ENCODE measurements at places on chromosomes 16 and 17. TPM values are rescaled to one million over a fixed set of nuclear protein-coding genes. Genes with fewer than 3 reads are reported as not detected.

GRCh38 chr16:66300501-66300900, 66.0 kb upstream of the CDH5 start:
- H3K4me1 ChIP-seq = no peaks in the 10 kb centered on the region
- no peak overlapping the region for H3K27ac ChIP-seq
- H3K27me3 ChIP-seq = no peaks in the 10 kb centered on the region
- no peak for DNase-seq
- H3K36me3 ChIP-seq = no peaks in the 10 kb centered on the region

GRCh38 chr17:80026359-80027042, 9.2 kb downstream of the TBC1D16 start:
- no peaks in the 10 kb centered on the region for H3K36me3 ChIP-seq
- no peaks in the 10 kb centered on the region for H3K4me1 ChIP-seq
- no peak for DNase-seq
- no peak overlapping the region for H3K27ac ChIP-seq

Gene IGFBP4
- total RNA-seq = 1.9 TPM

DNA sequence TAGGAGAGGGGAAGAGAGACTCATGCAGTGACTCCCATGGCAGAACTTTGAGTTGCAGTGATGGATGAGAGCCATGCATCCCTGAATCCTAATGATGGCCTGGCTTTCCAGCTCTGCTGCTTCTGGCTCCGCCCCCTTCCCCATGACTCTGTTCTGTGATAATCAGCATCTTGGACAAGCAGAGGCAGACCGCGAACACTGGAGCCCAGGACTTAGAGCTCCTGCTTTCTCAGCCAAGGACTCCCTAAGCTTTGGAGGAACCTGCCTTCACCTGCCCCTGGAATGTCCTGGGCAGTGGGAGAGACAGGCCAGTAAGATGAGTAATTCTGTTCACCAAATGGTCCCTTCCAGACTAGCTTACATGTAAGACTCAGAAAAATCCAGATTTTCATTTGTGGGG, 12.5 kb downstream of the CCDC92B start:
- no peak overlapping the region for H3K4me3 ChIP-seq
- DNase-seq = no peak
- H3K4me1 ChIP-seq = no peaks in the 10 kb centered on the region
- no peaks in the 10 kb centered on the region for H3K36me3 ChIP-seq
- H3K27ac ChIP-seq = no peak overlapping the region

- H3K27me3 ChIP-seq = no peaks in the 10 kb centered on the region
- DNase-seq = peak; percentile 86
- peak overlapping the region; percentile 81 for H3K27ac ChIP-seq
- H3K4me1 ChIP-seq = peaks cover 39% of the 10 kb centered on the region
- no peaks in the 10 kb centered on the region for H3K36me3 ChIP-seq
Measured at GRCh38 chr17:38728290-38728831, 1.8 kb upstream of the CISD3 start.

- no peaks in the 10 kb centered on the region for H3K4me1 ChIP-seq
- H3K27ac ChIP-seq = no peak overlapping the region
- H3K4me3 ChIP-seq = no peak overlapping the region
- no peak for DNase-seq
- H3K27me3 ChIP-seq = no peaks in the 10 kb centered on the region
- H3K36me3 ChIP-seq = no peaks in the 10 kb centered on the region
Measured at GRCh38 chr17:52790359-52790955, 631.9 kb upstream of the CA10 start.

Gene ABI3
- total RNA-seq = 57.8 TPM

Gene C16orf92
- total RNA-seq = not detected

- no peak overlapping the region for H3K27ac ChIP-seq
- H3K36me3 ChIP-seq = no peaks in the 10 kb centered on the region
- H3K27me3 ChIP-seq = no peaks in the 10 kb centered on the region
- no peak overlapping the region for H3K4me3 ChIP-seq
- no peaks in the 10 kb centered on the region for H3K4me1 ChIP-seq
Measured at GRCh38 chr16:66129196-66129595, 237.3 kb upstream of the CDH5 start.

- no peak overlapping the region for H3K27ac ChIP-seq
- H3K4me1 ChIP-seq = peaks cover 12% of the 10 kb centered on the region
- H3K27me3 ChIP-seq = no peaks in the 10 kb centered on the region
- DNase-seq = no peak
- H3K36me3 ChIP-seq = peaks cover 4% of the 10 kb centered on the region
Measured at GRCh38 chr17:18324140-18325050, 9.3 kb downstream of the SMCR8 start.

DNA sequence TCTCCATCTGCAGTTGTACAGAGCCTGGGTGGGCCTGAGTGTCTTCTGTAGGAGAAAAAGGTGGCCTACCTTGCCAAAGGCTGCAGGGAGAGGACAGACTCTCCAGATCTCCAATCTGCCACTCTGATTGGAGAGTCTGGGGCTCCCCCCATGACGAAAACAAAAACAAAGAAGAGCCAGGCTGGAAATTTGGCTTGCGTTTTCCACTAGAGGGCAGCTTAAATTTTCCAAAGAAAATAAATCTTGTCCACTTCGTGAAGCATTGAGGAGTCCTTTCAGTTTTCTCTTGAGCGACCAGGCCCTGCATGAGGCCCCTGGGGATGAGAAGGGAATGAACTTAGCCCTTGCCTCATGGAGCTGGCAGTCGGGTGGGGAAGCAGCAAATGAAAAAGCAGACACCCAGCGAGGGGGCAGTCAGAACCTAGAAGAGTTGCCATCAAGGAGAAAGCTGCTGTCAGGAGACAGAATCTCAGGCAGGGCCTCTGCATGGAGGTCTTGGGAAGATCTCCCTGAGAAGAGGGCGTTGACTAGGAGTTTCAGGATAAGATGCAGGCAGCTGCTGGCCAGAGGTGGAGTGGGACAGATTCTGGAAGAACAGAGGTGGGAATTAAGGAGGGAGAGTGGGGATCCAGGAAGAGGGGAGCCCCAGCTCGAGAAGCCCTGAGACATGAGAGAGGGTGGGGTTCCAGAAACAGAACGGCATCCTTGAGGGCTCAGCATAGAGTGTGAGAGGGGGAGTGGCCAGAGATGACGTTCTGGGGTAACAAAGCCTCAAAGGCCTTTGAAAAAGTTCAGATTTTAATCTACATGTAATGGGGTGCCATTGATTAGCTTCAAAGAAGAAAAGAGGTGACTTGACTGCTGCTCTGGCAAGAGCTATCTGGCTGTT, 8.4 kb upstream of the SHCBP1 start:
- no peaks in the 10 kb centered on the region for H3K27me3 ChIP-seq
- H3K4me1 ChIP-seq = no peaks in the 10 kb centered on the region
- H3K27ac ChIP-seq = no peak overlapping the region
- no peaks in the 10 kb centered on the region for H3K36me3 ChIP-seq
- H3K4me3 ChIP-seq = no peak overlapping the region

GRCh38 chr17:9021992-9022572, 772 bp downstream of the NTN1 start:
- no peak for DNase-seq
- H3K27me3 ChIP-seq = peaks cover 15% of the 10 kb centered on the region

GRCh38 chr17:63289931-63290330, 156.2 kb downstream of the CYB561 start:
- no peaks in the 10 kb centered on the region for H3K27me3 ChIP-seq
- no peak overlapping the region for H3K27ac ChIP-seq
- no peaks in the 10 kb centered on the region for H3K36me3 ChIP-seq

DNA sequence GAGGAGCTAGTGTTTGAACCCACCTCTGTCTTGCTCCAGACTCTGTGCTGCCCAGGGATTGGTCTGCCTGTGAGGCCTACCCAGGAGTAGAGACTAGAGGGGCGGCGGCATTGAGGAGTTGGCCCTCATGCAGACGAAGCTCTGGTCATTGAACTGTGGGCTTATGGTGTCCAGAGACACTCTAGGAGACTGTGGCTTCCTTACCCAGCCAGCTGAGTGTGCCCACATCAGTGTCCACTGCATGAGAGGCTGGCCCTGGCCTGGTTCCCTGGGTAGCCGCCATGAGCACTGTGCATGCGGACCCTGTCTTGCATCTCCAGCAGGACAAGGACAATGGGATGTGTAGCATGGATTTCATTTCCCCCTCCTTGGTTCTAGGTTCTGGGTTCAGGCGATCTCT, 14.0 kb downstream of the SGSM2 start:
- peaks cover 3% of the 10 kb centered on the region for H3K36me3 ChIP-seq
- no peaks in the 10 kb centered on the region for H3K27me3 ChIP-seq
- DNase-seq = no peak
- peaks cover 15% of the 10 kb centered on the region for H3K4me1 ChIP-seq

GRCh38 chr17:41797377-41797776, 10.9 kb upstream of the JUP start:
- DNase-seq = no peak
- H3K27ac ChIP-seq = no peak overlapping the region
- H3K4me1 ChIP-seq = peaks cover 3% of the 10 kb centered on the region
- no peaks in the 10 kb centered on the region for H3K27me3 ChIP-seq
- H3K36me3 ChIP-seq = no peaks in the 10 kb centered on the region

- no peaks in the 10 kb centered on the region for H3K36me3 ChIP-seq
- no peak overlapping the region for H3K4me3 ChIP-seq
- no peaks in the 10 kb centered on the region for H3K4me1 ChIP-seq
- H3K27me3 ChIP-seq = no peaks in the 10 kb centered on the region
- no peak overlapping the region for H3K27ac ChIP-seq
Measured at GRCh38 chr16:57343221-57343620, 15.4 kb upstream of the CCL22 start.

DNA sequence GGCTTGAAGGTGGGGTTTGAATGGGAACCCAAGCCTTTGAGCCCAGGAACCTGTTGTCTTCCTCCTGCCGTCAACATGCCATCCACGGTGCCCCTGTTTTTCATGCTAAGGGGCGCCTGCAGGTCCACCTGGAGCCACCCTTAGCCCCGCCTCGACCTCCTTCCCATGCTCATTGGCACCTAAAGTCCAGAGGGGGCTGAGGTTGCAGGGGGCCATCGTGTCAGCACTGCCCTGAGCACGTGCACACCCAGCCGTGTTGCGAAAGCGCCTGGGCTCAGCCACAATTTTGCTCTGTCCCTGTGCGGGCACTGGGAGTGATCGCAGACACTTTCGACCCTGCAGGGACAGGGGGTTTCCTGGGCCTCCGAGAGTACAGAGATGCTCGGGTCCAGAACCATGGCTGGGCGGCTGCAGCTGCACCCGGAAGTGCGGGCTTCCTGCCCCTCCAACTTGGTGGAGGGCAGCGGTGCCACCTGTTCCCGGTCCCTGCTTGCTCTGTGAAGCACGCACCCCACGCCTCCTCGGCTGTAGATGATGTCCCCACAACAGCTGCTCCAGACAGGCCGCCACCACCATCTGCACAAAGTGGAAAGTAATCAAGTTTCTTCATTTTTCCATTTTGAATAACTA, 454.7 kb downstream of the CDH8 start:
- H3K4me1 ChIP-seq = no peaks in the 10 kb centered on the region
- no peak overlapping the region for H3K4me3 ChIP-seq
- no peak for DNase-seq
- no peak overlapping the region for H3K27ac ChIP-seq

- no peaks in the 10 kb centered on the region for H3K27me3 ChIP-seq
- H3K4me3 ChIP-seq = no peak within 1 kb of the TSS
- no peaks in the 10 kb centered on the region for H3K4me1 ChIP-seq
- H3K36me3 ChIP-seq = no peaks in the 10 kb centered on the region
- no peak for DNase-seq
Measured at GRCh38 chr17:74567397-74567796, at the start of gene CD300H. Gene CD300H (minus strand): TSS chr17:74567509.

DNA sequence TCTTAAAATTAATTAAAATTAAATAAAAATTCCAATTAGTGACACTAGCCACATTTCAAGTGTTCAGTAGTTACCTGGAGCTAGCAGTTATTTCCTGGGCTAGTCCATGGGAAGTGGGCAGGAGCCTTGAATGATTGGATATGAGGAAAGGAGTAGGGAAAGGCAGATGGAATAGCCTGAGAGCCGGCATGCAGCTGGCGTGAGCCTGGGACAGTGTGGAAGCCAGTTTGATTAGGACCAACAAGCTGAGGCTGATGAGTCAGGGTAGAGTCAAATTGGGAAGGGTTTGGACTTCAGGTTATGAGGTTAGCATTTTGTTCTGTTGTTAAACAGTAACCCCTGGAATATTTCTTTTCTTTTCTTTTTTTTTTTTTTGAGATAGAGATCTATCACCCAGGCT, 15.3 kb upstream of the GNA13 start:
- no peaks in the 10 kb centered on the region for H3K27me3 ChIP-seq
- H3K36me3 ChIP-seq = no peaks in the 10 kb centered on the region
- H3K27ac ChIP-seq = no peak overlapping the region
- H3K4me3 ChIP-seq = no peak overlapping the region
- H3K4me1 ChIP-seq = no peaks in the 10 kb centered on the region
- DNase-seq = no peak

- no peaks in the 10 kb centered on the region for H3K4me1 ChIP-seq
- no peak overlapping the region for H3K27ac ChIP-seq
- no peaks in the 10 kb centered on the region for H3K36me3 ChIP-seq
- H3K4me3 ChIP-seq = no peak overlapping the region
- H3K27me3 ChIP-seq = no peaks in the 10 kb centered on the region
Measured at GRCh38 chr17:43416998-43417890, 18.5 kb downstream of the ARL4D start.

- H3K27me3 ChIP-seq = no peaks in the 10 kb centered on the region
- no peak for DNase-seq
- no peak overlapping the region for H3K4me3 ChIP-seq
Measured at GRCh38 chr16:66653581-66654350, 42.8 kb downstream of the CMTM4 start.

DNA sequence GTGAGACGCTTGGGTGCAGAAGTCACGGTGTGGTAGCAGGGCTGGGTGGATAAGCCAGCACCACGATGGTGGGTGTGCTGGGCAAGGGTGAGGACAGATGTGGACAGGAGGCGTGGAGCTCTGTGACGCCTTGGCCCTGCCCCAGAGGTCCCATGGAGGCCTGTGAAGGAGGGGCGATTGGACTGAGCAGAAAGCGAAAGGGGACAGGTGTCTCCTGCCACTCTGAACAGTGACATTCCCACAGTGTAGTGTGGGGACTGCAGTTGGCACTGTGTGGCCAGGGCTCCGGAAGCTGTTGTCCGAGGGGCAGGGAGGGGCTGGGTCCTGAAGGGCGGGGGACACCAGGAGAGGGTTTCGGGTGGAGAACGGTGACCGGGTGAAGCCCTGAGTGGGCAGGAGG, 7.3 kb downstream of the TBC1D24 start:
- peaks cover 10% of the 10 kb centered on the region for H3K4me1 ChIP-seq
- no peak for DNase-seq
- no peaks in the 10 kb centered on the region for H3K36me3 ChIP-seq
- no peak overlapping the region for H3K4me3 ChIP-seq
- H3K27me3 ChIP-seq = no peaks in the 10 kb centered on the region

Gene ZNF469
- total RNA-seq = 1.1 TPM

GRCh38 chr16:12587646-12588277, 215.9 kb downstream of the CPPED1 start:
- no peak overlapping the region for H3K4me3 ChIP-seq
- H3K27ac ChIP-seq = no peak overlapping the region
- H3K36me3 ChIP-seq = no peaks in the 10 kb centered on the region
- H3K4me1 ChIP-seq = no peaks in the 10 kb centered on the region

- H3K4me1 ChIP-seq = peaks cover 6% of the 10 kb centered on the region
- no peak for DNase-seq
- no peak overlapping the region for H3K27ac ChIP-seq
- H3K27me3 ChIP-seq = no peaks in the 10 kb centered on the region
Measured at GRCh38 chr16:967077-967541, 3.7 kb downstream of the LMF1 start.

DNA sequence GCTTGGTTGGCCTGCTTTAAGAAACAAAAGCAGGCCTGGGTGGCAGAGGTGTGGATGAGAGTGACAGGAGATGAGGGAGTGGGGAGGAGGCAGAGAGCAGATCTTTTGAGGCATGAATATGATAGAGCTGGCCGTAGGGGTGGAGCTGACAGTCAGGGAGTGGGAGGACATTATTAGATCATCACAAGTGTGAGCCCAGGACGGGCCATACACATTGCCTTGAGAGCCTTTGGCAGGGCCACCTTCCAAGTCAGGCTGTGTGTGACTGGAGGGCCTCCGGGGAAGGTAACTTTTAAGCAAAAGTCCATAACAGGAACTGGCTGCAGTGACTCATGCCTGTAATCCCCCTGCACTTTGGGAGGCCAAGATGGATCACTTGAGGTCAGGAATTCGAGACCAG, 26.3 kb downstream of the GINS3 start:
- no peaks in the 10 kb centered on the region for H3K4me1 ChIP-seq
- no peak overlapping the region for H3K4me3 ChIP-seq
- DNase-seq = no peak
- no peaks in the 10 kb centered on the region for H3K36me3 ChIP-seq

Data from naive thymus-derived CD4-positive, alpha-beta T cell (primary cell).